ENCODE measurements at places on chromosomes 1 and 21. TPM values are rescaled to one million over a fixed set of nuclear protein-coding genes. Genes with fewer than 3 reads are reported as not detected.

VHLL gene
- 0.28 TPM for total RNA-seq

TMPRSS3 gene
- total RNA-seq: not detected

PTAFR gene
- not detected for total RNA-seq

NTPCR gene
- 10.4 TPM for total RNA-seq

SPRR5 gene
- not detected for total RNA-seq

SPRR2A gene
- not detected for total RNA-seq

PRAMEF20 gene
- total RNA-seq: not detected

FCGR1A gene
- total RNA-seq: not detected

GLRX2 gene
- total RNA-seq: 15.2 TPM

CAPN8 gene
- total RNA-seq: under 0.01 TPM

CD1B gene
- not detected for total RNA-seq

GPR61 gene
- total RNA-seq: 0.28 TPM

UBL4B gene
- not detected for total RNA-seq

CFAP57 gene
- total RNA-seq: 0.28 TPM

S100A9 gene
- 0.28 TPM for total RNA-seq
